Muscle of back (tissue), 13 donors: ENCODE measurements at places on chromosomes 16 and 17.

DNA sequence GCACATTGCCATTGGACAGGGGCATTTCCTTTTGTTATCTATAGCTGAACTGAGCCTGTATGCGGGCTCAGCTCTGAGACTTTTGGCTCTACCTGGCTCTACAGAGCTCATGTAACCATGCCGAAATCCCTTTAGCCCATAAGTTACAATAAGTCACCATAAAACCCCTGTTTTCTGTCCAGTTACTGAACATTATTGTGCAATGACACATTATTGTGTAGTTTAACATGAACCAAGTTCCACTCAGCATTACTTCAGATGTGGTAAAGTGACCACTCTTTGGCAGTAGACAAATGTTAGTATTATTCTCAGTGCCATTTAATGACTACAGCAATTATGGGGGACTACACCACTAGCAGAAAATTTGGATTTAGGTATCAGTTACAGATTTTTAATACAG is 65.4 kb upstream of the RASL10B start:
- no peak for DNase-seq

DNA sequence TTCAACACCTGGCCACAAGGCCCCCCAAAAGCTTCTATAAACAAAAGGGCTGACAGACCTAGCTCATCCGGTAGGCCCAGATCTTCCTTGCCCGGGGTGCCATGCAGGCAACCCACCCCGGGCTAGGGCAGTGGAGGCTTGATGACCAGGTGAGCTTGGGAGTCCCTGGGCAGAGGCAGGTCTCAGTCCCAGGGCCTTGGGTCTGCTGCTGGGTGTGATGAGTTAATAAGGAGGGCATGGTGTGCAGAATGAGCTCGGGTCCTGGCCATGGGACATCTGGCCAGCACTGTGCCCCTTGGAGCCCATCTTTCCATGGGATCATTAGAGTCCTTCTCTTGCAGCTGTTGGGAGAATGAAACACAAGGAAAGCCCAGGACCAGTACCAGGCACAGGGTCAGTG is 20.2 kb upstream of the MPRIP start:
- DNase-seq: no peak

- no peak for DNase-seq
Observed at GRCh38 chr17:19372866-19373504, 5.3 kb upstream of the MAPK7 start.

GRCh38 chr17:78040440-78041385 is 82.2 kb downstream of the TNRC6C start:
- peak; percentile 83 for DNase-seq

DNA sequence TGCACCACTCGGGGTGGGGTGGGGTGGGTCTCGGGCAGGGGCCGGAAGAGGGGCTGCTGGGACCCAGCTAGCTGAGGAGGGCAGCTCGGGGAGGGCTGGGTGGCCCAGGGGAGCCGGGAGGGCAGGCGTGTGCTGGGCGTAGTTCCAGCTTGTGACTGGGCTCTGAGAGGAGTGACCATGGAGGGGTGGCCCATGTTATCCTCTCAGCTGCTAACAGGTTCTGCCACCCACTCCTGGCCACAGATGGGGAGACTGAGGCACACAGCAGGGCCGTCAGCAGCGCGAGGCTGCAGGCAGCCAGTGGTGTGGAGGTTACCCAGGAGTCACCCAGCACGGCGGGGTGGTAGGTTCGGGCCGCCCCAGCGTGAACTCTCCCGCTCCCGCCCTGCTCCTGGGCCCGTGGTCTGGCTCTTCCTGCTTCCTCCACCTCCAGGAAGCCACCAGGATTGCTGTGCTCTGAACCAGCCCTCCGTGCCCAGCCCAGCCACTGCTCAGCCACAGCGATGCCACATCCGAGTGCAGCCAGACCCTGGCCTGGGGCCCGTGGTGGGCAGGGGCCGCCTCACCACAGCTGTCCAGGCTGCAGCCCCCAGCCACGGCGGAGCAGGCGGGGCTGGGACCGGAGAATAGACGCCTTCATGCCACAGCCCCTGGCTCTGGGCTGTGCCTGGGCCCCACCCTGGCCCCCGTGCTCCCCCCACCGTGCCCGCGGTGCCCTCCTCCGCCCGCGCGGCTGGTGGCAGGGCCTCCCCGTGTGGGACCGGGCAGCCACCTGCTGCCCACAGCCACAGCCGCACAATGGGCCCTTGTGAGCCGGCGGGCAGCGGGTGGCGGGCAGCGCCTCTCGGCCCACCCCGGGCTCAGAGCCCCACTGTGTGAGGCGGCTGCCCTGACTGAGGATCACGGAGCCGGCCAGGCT is 26.3 kb upstream of the SSTR5 start:
- DNase-seq: no peak

DNA sequence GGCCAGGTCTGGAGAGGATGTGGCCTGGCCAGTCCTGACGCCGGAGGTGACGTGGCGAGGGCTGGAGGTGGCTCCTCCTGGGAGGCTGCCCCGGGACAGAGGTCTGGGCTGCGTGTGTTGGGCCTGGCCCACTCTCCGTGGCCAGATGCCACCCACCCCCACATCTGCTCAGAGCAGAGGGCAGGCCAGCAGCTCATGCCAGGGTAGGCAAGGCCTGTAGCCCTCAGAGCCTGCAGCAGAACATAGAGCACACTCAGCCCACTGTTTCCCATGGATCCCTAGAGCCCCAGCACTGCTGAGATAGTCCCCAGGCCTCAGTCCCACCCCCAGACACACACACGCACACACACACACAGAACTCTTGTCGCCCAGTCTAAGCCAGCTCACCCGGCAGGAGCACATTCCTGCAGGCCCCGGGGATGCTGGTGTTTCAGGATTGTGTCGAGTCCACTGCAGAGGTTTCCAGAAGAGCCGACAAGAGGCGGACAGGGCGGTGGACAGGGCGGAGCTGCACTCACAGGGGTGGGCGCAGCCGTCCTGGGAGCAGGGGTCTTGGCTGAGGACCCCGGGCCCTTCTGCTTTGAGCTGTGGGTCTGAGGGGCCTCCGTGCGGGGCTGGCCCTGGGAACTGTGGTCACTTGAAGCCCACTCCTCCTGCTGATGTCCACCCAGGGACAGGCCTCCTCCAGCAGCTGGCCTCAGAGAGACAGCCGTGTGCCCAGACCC is 33.4 kb downstream of the SOX8 start:
- no peak for DNase-seq

DNA sequence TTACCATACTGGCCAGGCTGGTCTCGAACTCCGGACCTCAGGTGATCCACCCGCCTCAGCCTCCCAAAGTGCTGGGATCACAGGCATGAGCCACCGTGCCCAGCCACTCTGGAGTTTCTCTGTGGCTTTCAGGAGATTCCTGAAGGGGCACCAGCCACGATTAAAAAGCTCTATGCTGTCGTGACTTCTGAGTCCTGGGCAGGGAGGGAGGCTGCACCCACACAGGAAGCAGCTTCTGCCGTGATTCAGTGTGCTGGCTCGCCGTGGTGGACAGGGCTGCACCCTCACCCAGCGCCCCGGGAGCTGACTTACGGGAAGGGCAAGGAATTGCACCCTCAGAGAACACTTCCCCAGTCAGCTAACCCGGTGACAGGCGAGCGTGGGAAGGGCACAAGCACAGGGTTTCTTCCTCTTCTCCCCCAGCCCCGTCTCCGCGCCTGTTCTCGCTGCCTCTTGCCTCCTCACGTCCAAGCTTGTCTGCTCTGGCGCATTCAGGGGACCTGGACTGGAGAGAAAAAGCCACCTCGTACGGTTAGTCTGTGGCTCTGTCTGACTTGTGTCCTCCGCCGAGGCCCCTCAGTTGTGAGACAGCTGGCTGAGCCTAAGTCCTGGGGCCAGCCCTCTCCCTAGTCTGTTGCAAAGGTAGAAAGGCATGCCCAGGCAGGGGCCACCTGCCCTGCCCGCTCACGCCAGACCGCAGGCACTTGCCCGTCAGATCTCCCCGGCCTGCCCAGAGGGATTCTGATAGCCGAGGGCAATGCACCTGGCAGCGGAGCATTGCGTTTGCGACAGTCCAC is 145.0 kb downstream of the SEC14L1 start:
- no peak for DNase-seq

DNA sequence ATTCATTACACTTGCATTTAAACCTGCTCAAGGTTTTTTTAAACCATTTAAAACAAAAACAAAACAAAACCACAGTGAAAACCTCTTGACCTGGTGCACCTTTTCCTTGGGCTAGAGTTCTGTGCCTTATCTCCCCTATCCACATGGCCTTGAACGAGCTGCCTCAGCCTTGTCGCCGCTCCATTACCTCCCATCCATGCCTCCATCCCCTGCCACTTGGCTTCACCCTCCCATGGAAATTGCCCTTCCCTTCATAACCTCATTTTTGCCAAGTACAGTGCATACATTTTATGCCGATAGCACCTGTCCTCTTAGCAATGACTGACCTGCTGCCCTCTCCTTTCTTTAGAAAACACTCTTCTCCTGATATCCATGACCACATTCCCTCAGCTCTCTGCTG is 188.6 kb upstream of the ASIC2 start:
- no peak for DNase-seq

GRCh38 chr16:47055136-47055885 is 81.8 kb upstream of the DNAJA2 start:
- no peak for DNase-seq

DNA sequence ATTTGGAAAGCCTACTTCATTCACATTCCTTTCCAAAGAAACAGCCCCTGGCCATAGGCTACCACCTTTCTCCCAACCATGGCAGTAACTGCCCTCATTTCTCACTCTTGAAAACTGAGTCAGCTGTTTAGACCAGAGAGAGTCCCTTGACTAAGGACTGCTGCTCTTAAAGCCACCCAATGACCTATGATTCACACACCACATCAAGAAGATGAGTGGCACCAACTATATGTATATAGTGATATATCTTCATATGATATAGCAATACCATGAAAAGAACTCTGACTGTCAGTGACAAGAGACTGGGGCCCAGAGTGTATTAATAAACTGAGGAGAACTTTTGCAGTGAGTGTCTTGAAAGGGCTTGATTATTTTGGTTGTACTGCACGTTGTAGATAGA is 404.5 kb upstream of the ASIC2 start:
- no peak for DNase-seq

DNA sequence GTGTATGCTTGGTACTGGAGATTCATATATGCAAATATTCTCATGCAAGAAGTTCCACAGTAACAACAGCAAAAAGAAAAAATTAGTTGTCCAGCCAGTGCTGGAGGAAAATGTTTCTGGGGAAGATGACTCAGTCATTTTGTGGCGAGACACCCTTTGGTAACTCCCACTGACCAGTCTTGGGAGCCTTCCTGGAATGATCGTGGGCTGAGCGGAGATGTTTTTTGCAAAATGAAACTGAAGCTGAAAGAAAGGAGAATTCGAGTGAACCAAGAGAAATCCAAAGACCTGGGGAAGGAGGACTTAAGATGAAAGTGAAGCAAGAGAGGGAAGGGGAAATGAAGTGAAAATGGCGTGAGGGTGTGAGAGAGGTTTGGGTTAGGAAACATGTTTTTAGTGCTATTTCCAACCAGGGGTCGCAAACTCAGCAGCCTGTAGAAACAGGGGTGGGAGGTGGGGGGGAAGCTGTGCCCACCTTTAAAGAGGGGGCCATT is 5.2 kb downstream of the ITPRIPL2 start:
- peak; percentile 65 for DNase-seq

DNA sequence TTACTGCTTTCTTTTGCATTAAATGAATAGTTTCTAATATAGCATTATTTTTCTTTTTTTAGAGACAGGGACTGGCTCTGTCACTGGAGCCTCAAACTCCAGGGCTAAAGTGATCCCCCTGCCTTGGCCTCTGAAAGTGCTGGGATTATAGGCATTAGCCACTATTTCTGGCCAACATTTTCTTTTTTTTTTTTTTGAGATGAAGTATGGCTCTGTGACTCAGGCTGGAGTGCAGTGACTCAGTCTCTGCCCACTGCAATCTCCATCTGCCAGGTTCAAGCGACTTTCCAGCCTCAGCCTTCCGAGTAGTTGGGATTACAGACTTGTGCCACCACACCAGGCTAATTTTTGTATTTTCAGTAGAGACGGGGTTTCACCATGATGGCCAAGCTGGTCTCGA is 2.0 kb upstream of the DUXB start:
- no peak for DNase-seq

DNA sequence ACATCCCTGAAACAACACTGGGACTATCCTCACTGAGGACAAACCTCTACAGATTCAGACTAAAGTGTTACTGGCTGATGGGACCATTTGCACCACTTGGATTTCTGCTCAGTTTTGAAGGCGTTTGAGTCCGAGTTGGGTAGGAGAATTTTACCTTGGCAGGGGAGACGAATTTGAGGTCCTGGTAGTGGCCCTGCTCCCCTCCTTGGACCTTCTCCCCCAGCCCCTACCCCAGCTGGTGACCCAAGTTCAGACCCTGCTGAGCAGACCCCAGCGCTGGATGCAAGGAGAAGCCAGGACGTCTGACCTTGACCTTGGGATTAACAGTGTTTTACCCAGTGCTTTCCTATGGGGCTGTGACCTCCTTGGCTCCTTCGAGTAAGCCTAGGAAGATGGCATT is 13.6 kb downstream of the CACNG5 start:
- DNase-seq: no peak

DNA sequence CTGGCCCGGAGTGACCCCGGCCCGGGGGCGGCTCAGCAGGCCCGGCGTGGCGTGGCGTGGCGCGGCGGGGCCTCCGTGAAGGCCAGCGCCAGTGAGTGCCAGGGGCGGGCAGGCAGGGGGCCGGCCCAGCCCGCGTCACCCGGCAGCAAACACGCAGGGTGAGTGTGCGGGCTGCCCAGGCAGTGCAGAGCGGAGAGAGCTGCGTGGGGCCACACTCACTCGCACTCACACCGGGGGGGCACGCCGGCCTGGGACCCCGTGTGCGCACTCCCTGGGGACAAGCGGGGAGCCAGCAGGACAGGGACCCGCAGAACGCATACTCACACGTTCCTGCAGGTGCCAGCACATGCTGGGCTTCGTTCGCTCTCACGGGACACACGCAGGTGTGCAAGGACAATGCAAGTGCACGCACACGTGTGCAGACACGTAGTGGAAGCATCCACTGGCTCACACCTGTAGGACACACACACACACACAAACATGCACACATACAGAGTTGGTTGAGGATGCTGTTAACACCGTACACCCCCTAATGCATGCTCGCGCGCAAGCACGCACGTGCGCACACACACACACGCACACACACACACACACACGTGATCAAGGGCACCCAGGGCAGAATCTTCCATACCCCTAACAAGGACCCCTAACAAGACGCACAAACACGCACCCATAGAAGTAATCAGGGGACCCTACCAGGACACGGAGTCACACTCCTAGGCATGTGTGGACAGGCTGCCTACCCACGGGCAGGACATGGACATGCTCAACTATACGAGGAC is 7.7 kb downstream of the USP6 start:
- no peak for DNase-seq

- DNase-seq: no peak
Observed at GRCh38 chr16:88778271-88778525, 6.8 kb downstream of the PIEZO1 start.
